Activated CD4-positive, alpha-beta T cell treated with anti-CD3 and anti-CD28 coated beads for 24 hours (primary cell): ENCODE measurements at places on chromosomes 5 and 9.

DNA sequence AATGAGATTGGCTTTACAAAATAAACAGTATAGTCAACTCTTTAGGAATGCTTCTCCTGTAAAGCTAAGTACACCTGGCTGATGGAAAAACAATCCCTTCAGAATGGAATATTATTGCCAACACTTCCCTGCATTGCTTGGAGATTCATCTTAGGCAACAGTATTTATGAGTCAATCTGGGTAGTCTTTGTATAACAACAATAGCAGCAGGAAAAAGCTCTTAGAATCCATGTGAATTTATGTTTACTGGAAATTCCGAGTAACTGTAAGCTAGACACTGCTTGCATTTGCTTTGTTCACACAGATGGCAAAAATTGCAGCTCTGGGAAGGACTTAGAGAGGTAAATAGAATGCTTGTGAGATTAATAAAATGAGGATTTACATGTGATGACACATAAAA lies 101.7 kb upstream of the NTRK2 start:
- no peak for DNase-seq

DNA sequence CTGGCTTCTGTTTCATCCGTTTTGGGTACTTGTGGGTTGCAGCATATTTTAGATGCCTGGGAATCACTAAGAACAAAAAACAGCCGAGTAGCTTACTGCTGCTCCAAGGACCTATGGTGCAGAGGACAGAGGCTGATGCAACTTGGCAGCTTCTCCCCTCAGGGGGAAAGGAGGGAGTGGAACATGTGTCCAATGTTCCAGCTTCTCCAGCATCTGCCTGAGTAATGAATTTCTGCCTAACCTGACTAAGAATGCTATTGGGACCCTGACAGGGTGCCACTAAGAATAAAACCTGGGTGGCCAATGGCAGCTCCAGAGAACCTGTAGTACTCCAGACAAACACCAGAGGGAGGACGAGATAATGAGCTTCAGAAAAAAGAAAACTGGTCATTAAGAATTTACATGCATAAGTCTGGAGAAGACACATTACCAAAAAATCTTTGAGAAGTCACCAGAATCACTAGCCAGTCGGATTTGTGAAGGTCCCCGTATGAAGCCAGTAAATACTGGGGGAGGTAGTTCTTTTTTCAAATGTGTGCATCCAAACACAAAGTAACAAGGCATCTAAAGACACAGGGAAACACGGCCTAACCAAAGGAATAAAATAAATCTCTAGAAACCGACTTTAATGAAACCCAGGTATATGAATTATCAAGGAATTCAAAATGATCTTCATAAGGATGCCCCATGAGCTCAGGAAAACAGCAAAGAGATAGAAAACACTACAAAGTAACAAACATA lies 293.5 kb downstream of the HINT1 start:
- peak; percentile 30 for DNase-seq

DNA sequence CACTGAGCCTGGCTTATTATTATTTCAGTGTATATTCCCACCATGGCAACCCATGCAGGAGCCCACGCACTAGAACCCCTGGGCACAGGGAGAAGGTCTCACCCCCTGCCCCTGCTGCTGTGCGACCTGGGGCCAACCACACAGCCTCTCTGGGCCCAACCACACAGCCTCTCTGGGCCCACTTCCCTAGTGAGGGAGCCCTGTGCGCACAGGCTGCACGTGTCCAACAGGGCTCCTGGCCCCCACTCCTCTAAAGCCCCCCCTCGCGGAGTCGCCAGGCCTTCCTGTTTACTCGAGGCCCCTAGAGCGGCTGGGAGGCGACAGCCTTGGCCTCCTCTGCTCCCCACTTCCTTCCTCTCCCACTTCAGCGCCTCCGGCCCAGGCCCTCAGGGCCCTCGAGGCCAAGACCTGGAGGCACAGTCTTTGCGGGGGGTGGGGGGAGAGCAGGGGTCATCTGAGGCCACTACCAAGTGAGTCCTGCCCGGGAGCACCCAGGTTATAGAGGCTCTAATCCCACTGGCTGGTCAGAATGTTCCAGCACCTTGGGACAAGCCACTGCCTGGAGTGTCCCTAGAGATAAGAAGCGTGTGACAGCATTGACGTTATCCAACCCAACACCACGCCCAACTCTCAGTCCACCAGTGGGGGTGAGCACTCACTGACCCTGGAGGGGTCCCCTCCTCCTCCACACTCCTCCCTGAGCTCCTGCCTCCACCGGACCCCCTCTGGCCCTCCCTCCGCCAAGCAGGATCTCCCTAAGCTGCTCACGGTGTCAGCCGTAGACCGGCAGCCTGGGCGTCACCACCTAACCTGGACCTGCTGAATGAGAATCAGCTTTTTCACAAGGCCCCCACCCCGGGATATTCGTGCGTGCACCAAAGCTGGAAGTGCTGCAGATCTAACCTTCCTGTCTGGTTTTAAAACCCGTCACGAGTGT lies 7.9 kb upstream of the ENG start:
- DNase-seq = no peak

GRCh38 chr5:53130266-53130665 lies 20.7 kb upstream of the MOCS2 start:
- DNase-seq = no peak

DNA sequence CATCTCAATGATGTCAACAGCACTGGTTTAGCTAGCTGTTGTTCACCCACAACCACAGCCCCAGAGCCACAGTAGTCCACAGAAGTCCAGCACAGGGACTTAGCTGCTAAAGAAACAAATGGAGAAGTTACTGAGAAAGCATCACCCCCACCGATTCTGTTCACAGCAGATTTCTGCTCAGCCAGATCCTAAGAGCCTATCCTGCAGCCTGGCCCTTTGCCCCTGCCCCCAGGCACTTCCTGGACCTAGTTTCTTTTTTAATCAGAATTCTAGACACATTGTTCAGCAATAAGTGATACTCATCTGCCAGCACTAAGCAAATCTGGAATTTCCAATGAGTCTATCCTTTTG lies 7.4 kb downstream of the B4GALT1 start:
- DNase-seq = no peak

GRCh38 chr5:112183103-112183711 lies 235.9 kb downstream of the EPB41L4A start:
- DNase-seq = no peak

DNA sequence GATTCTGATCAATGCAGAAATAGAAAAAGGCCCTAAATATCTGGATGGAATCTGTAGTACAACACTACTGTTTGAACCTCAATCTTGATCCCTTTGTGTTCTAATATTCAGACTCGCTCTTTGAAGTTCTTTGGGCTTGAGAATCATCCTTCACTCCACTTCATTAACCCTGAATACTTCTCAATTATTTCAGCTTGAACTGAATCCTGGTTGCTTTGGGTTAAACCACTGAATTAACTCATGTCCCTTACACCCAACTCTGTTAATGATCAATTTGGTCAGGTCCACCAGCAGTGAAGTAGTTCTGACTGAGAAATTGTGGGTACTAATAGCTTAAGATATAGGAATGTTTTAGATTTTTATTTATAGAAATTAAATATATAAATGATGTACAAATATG lies 1707.2 kb upstream of the ACO1 start:
- no peak for DNase-seq

- DNase-seq = no peak
These were observed 13.6 kb downstream of the SMAD5 start for GRCh38 chr5:136146201-136146600.

GRCh38 chr5:71681296-71681695 lies 37.8 kb upstream of the CARTPT start:
- no peak for DNase-seq

- DNase-seq = no peak
These were observed 27.6 kb upstream of the ECM2 start for GRCh38 chr9:92563116-92564100.

GRCh38 chr5:97164846-97165245 lies 18.2 kb downstream of the RIOK2 start:
- no peak for DNase-seq

- DNase-seq = peak; percentile 44
These were observed 885 bp upstream of the MLLT3 start for GRCh38 chr9:20623021-20623747.

- DNase-seq = no peak
These were observed 388.8 kb downstream of the KDM4C start for GRCh38 chr9:7146582-7146981.

DNA sequence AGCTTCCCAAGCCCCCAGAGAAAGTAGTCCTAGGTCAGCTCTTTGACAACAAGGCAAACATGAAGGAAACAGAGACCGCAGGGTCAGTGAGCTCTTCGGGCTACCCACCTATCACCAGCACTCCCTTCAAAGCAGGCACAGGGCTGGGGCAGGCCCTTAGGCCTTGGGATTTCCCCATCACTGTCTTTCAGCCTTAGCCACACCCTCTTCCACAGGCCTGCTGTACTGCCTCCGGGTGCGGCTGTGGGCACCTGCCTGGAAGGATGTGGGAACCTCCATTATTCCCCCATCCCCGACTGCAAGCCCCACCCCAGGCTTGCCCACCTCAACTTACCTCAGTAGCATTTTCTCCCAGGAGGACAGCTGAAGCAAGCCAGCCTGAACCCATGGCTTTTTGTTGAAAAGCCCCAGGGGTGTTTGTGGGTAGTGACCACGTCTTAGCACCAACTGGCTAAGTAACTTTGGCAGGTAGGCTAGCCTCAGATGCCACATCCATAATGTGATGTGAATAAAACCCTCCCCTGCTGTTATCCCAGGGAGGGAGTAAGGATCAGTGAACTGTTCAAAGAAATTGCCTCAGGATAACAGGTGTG lies 100.2 kb downstream of the PIK3R1 start:
- no peak for DNase-seq

- no peak for DNase-seq
These were observed 8.4 kb upstream of the RGS3 start for GRCh38 chr9:113454914-113455761.

DNA sequence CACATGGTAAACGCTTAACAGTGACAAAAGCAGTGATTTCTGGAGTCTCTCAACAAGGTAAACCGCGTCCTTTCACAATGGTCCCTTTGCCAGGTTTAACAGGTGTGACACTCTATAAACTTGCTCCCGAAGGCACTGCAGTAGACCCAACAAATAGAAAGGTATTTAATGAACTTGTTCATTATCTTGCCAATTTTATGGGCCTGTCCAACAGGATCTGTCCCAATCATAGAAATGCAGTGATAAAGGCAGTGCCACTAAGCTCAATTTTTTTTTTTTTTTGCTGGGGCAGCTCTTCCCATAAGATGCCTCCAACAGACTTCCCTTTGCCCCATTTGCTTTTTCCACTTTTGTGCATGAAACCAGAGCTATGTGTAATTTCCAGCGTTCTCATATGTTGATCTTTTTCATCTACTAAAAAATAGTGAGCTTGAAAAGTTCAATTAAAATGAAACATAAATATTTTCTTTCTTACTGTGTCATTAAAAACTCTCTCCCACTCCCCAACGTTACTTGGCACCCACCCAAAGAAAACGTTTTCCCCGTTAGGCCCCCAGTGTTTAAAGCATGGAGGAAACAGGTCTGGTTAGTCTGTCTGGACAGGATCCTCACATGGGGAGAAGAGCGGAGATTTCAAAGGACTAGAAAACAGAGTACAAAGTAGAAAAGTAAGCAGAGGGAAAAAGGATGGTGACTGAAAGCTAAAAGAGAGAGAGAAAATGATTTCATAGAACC lies 80.9 kb upstream of the SPATA31D4 start:
- no peak for DNase-seq

- DNase-seq = no peak
These were observed 159.7 kb downstream of the DOCK2 start for GRCh38 chr5:169796731-169797130.
